NCI-H187 treated with DMSO at 0.1 percent for 48 hours (cell line): ENCODE measurements at places on chromosomes 5 and 9.
A peak's percentile ranks its signal among the peaks of the same experiment; 100 is the strongest.

DNA sequence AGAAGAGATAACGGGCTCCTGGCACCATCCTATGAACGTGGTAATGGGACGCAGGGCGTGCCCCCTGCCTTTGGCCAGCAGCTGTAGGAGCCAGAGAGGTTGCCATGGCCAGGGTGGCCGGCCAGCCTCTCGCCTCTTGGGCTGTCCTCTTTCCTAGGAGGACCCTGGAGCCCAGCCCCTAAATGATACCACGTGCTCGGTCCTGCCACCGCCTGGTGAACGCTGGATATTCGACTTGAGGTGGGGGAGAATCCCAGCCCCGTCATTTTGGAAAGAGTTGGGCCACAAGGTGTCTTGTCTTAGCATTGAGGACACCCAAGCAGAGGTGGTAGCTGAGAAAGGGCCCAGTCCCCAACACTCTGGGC lies 391 bp upstream of the NRG2 start:
- no peak for DNase-seq

- no peak for DNase-seq
Observed at GRCh38 chr5:176534640-176535039, 2.6 kb downstream of the RNF44 start.

- no peak for DNase-seq
Observed at GRCh38 chr5:147509710-147510651, at the start of gene DPYSL3. Gene DPYSL3 (minus strand): TSS chr5:147510068. CDS start chr5:147509858, 210 bp downstream.

DNA sequence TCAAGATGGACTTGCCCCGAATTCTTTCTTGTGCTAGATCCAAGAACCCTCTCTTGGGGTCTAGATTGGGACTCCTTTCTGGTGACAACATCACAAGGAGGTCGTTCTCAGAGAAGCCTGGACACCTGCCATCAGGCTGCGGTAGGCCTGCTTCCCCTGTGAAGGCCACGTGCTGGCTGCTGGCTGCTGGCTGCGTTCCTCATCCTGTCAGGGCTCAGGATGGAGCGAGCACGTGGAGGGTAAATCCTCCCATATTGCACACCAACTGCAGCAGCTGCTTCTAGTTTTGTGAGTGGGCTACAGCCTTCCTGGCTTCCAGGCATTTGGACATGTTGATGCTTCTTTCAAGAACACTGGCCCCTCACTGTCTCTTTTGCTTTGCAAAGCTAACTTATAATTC lies 95.6 kb downstream of the HSPA4 start:
- no peak for DNase-seq

- peak; percentile 4 for DNase-seq
Observed at GRCh38 chr5:180784497-180785097, 18.0 kb downstream of the MGAT1 start.

DNA sequence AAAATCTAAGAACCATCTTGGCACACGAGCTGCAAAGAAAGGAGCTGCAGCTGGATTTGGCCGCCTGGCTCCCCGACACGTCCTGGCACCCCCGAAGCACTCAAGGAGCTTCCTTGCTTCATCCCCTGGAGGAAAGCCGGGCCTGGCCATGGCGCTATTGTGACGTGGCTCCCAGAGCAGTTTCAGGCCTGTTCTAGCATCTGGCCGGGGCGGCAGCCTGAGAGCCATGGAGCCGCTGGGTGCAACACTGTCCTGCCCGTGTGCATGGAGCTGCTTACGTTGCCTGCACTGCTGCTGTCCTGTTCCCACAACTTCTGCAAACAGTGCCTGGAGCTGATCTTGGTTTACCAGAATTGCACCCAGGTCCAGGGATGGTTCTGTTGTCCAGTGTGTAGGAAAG lies 63.5 kb downstream of the PTPDC1 start:
- DNase-seq = no peak

GRCh38 chr5:116492776-116493175 lies 81.8 kb downstream of the SEMA6A start:
- DNase-seq = no peak

- no peak for DNase-seq
Observed at GRCh38 chr5:105877592-105877991, 1793.1 kb downstream of the EFNA5 start.

DNA sequence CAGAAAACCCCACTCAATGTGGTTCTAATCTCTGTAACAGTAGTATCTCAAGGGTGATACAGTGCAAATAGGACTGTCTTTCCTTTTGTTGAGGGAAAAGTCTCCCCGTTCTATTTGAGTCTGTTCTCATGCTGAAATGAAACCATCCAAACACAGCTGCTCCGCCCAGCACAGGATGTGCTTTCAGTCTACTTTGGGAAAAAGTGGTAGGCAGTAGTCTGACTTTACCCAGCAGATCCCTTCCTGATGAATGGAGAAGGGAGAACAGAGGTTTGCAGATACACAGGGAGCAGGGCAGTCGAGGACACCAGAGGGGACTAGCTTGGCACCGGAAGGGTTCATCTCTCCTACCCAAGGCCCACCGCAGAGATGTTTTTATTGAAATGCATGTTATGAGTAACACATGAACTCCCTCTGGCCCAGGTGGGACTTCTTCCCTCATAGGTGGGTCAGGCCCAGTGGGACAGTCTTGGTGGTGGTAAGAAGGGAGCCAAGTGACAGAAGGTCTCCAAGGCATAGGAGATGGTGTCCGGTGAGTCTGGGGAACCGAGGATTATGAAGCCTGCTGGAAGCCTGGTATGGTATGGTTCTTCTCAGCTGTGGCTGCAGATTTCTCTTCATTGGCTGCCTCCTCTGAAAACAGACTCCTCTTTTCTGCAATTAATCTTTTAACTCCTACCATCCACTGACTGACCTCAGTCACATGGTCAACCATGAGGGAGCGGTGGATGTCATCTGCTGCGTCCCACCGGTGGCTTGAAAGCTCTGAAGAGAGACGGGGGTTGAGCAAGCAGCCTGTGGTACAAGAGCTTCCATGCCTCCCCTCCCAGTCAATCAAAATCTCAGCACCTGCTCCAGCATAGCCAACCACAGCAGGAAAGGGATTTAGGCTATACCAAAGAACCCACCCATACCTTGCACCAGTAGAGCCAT lies 3.0 kb downstream of the EIF4EBP3 start:
- DNase-seq = no peak

DNA sequence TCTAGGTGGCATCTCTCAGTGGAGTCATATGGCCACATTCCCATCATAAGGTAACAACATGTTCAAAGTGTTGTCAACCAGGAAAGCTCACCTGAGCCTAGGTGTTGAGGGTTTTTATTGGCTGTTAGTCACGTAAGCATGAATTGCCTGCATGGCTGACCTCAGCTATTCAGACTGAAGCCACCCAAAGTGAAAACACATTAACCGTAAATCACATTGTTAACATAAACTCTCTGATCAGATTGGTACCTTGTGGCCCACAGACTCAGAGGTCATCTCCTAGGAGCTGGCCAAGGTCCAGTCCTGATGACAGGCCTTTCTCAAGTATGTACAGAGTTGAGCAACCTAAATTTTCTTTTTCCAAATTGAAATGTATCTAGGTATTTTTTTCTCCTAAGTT lies 26.7 kb downstream of the SRFBP1 start:
- DNase-seq = no peak

- DNase-seq = no peak
Observed at GRCh38 chr5:180832638-180833068, 28.4 kb downstream of the ZFP62 start.

GRCh38 chr9:81848472-81848871 lies 79.8 kb upstream of the SPATA31D4 start:
- no peak for DNase-seq

- DNase-seq = no peak
Observed at GRCh38 chr5:176619569-176620332, 9.8 kb upstream of the GPRIN1 start.

- no peak for DNase-seq
Observed at GRCh38 chr5:31193591-31194467, at the start of gene CDH6. Gene CDH6 (plus strand): TSS chr5:31193686. CDS start chr5:31267474, 73,788 bp downstream.

GRCh38 chr5:150286820-150287219 lies 2.8 kb downstream of the CAMK2A start:
- DNase-seq = no peak

DNA sequence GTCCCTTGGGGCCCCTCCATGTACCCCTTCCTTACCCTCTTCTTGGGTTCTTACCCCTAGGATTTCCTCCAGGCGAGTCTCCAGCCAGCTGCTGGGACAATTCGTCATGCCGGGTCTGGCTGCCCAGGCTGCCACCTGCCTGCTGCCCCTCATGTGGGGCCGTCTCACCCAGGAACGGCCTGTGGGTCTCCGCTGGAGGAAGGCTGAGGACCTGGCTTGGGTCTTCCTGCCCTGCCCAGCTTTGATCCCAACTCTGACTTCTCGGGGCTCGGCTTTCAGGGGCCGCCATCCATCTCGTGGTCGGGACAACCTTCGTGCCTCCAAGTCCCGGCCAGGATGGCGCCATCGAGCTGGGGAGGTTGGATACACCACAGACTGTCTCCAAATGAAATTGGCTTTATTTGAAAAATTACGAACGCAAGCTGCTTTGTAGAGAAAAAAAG lies 38.1 kb downstream of the HMCN2 start:
- DNase-seq = no peak

DNA sequence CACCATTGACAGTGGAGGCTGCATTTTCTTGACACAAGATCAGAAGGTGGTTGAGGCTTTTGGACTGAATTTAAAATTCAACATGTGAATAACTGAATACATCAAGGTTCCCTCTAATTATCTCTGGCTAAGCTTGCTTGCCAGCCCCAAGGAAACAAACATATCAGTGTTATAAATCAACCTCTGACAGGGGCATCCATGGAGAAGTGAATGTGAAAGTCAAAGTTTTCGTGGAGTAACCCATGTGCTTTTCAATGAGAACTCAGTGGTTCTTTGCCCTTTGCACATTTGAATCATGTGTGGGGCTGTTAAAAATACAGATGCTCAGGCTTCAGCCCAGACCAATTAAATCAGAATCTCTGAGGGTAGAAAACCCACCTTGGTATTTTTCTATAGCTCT lies 128.9 kb downstream of the LRRC70 start:
- DNase-seq = no peak

- no peak for DNase-seq
Observed at GRCh38 chr9:9913276-9913832, 699.4 kb downstream of the PTPRD start.

DNA sequence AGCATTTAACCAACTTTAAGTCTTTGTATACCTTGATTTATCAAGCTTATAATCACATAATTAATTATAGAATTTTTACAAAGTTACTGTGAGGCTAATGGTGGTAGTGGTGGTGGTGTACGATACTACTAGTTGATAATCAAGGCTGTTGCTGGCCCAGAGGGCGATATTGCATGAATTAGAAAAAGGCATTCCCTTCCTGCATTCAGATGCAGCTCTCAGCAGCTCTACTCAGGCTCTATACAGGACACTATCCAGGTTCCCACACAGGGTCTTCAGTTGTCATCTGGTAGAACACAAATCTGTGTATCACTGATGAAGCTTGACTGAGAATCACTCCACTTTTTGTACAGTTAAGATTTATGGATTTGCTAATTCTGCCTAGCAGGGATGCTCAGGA lies 562.8 kb upstream of the C9orf72 start:
- DNase-seq = no peak

DNA sequence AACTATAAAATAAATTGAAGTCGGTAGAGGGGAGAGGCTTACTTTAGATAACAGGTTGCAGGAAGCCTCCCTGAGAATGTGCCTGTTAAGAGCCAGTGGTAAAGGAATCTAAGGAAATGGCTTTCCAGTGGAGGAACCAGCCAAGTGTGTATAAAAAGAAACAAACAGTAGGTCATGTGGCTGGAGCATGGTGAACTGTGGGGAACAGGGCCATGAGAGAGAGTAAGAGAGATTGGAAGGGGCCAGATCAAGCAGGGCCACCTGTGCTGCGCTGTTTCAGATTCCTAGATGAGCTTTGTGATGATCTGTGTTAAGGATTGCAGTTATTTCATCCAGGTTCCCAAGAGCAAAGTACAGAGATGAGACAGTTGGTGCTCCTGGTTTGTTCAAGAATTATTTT lies 152.7 kb upstream of the SGCD start:
- DNase-seq = no peak

- no peak for DNase-seq
Observed at GRCh38 chr5:169695025-169695625, 58.0 kb downstream of the DOCK2 start.

DNA sequence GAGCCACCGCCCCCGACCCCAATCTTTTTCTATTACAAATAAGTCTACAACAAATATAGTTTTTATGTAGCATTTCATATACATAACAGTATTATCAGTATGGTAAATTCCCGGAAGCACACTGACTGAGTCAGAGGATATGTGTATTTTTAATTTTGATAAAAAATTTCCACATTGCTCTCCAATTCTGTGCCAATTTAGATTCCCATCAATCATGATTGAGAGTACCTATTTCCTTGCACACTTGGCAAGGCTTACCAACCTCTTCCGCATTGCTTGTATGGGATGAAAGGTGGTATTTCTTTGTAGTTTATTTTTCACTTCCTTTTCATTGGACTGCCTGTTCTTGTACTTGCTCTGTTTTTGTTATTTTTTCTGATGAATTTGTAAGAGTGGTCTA lies 204.6 kb downstream of the RFX3 start:
- no peak for DNase-seq

DNA sequence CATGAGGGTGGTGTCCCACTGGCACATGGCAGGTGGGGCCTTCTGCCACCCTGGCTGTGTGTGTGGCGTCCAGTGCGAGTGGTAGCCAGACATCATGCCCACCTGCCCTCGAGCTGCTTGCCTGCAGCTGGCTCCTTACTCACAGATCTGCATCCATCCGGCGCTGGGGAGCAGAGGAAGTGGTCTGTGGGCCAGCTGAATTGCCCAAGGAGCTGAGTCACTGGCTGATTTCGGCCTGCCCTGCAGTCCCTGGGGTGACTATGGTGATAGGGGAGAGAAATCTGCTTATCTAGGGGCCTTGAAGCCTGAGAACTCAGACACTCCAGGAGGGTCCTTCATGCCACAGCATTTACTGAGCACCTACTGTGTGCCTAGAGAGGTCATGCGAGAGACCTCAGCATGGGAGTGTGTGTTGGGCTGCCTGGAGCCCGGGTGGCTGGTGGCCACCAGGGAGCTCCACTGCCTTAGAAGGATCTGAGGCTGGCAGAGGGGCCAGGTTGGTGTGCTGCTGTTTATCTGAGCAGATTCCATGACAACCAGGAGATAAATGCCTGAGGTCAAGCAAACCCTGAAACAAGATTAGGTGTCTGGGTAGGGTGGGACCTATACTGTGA lies 57.1 kb downstream of the SLC22A5 start:
- DNase-seq = no peak

DNA sequence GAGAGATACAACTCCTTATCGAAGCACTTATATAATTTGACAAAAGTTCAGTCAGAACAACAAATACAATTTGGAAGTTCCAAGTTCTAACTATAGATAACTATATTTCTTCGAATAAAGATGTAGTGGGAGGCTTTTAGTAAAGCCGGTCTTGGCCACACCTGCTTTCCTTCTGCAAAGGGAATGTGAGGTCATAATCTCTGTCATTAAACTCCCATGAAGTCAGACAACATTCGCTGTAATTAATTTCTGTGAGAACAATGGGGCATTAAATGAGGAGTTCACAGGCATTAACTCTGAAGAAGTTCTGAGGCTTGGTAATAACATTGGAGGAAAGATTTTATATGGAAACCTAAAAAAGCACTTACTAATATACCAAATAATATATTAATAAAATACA lies 67.5 kb downstream of the MCTP1 start:
- DNase-seq = no peak

GRCh38 chr9:81150016-81150625 lies 539.2 kb downstream of the TLE1 start:
- no peak for DNase-seq
